Pancreas (tissue), 10 donors: ENCODE measurements at places on chromosomes 16 and 17. TPM values are rescaled to one million over a fixed set of nuclear protein-coding genes. Genes with fewer than 3 reads are reported as not detected.

The TEDC2 gene
- 1.4 TPM for polyA plus RNA-seq

The PRRT2 gene
- 2.6 TPM for polyA plus RNA-seq

The PMP22 gene
- polyA plus RNA-seq = 13.9 TPM

The HNF1B gene
- 49.2 TPM for polyA plus RNA-seq

The GRIN2C gene
- polyA plus RNA-seq = 0.09 TPM

The AATF gene
- 20.1 TPM for polyA plus RNA-seq

The GPATCH8 gene
- 10.5 TPM for polyA plus RNA-seq

The ZNF232 gene
- 5.8 TPM for polyA plus RNA-seq

The PRSS27 gene
- polyA plus RNA-seq = 2.1 TPM

The NPB gene
- 0.45 TPM for polyA plus RNA-seq

The RNU2-1 gene
- polyA plus RNA-seq = not detected

The KRT24 gene
- 0.08 TPM for polyA plus RNA-seq

The CRHR1 gene
- polyA plus RNA-seq = not detected

The PRSS53 gene
- 8.2 TPM for polyA plus RNA-seq

The TP53TG3C gene
- polyA plus RNA-seq = not detected

The AANAT gene
- not detected for polyA plus RNA-seq

The KRT40 gene
- 1.0 TPM for polyA plus RNA-seq

The CCL4L2 gene
- polyA plus RNA-seq = 0.16 TPM

The PTX4 gene
- polyA plus RNA-seq = not detected

The RNF43 gene
- polyA plus RNA-seq = 6.2 TPM

The CTRL gene
- polyA plus RNA-seq = 580 TPM

The RPUSD1 gene
- 21.1 TPM for polyA plus RNA-seq

The SPG7 gene
- 164 TPM for polyA plus RNA-seq

The GNGT2 gene
- polyA plus RNA-seq = 0.87 TPM

The KAT8 gene
- 71.7 TPM for polyA plus RNA-seq

The CLEC18C gene
- 1.3 TPM for polyA plus RNA-seq

The CLEC19A gene
- not detected for polyA plus RNA-seq

The SEPHS2 gene
- polyA plus RNA-seq = 30.3 TPM

The EVPLL gene
- not detected for polyA plus RNA-seq

The CMIP gene
- 9.7 TPM for polyA plus RNA-seq

The HBA1 gene
- polyA plus RNA-seq = 4.2 TPM

The KRTAP3-3 gene
- polyA plus RNA-seq = not detected

The MYO15A gene
- polyA plus RNA-seq = 1.3 TPM

The NHLRC4 gene
- 0.05 TPM for polyA plus RNA-seq
